GM06990 (cell line): ENCODE measurements at places on chromosomes 11 and 22.

GRCh38 chr11:44957776-44958564 lies 7.3 kb upstream of the TP53I11 start:
- no peak for DNase-seq

DNA sequence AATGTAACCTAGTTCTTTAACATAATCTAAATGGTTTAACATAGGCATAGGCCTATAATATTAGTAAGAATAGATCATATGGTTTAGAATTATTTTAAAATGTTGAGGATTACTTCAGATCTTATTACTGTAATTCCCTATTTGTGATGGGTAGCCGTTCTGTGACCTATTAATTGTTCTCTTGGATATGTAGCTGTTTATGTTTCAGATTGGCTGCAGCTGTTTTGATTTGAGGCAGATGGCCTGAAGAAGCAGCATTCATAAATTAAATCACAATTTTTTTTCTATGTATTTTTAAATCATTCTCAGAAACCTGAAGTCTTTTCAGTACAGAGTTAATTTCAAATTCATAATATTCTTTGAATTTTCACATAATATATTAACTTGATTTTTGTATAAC lies 104.5 kb downstream of the PDE3B start:
- no peak for DNase-seq

GRCh38 chr11:124669193-124669592 lies 4.3 kb downstream of the SIAE start:
- peak; percentile 31 for DNase-seq

GRCh38 chr11:44610186-44610955 lies 44.9 kb downstream of the CD82 start:
- DNase-seq: no peak

DNA sequence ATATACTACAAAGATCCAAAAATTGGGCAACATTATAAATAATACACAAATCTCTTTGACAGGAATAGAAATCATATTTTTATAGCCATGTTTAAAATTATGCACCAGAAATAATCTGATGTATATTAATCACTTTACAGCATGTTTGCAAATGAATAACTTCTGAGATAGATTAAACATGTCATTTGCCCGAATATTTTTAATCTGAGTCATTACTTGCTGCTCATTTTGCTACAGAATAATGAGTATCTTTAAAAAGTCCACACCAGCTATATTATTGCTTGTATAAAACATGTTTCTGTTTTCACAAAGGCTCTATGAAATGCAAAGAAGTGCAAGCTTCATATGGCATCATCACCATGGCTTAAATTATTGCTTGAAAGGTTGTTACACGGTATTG lies 336.8 kb downstream of the GUCY1A2 start:
- no peak for DNase-seq

GRCh38 chr11:452203-452744 lies 2.2 kb downstream of the PTDSS2 start:
- DNase-seq: peak; percentile 9

GRCh38 chr11:129639300-129639699 lies 176.3 kb upstream of the TMEM45B start:
- DNase-seq: no peak
